ENCODE measurements at places on chromosomes 4 and X. TPM values are rescaled to one million over a fixed set of nuclear protein-coding genes. Genes with fewer than 3 reads are reported as not detected.
A peak's percentile ranks its signal among the peaks of the same experiment; 100 is the strongest.

GRCh38 chrX:71198066-71198465, 25.0 kb upstream of the GJB1 start:
- DNase-seq, result no peak

DNA sequence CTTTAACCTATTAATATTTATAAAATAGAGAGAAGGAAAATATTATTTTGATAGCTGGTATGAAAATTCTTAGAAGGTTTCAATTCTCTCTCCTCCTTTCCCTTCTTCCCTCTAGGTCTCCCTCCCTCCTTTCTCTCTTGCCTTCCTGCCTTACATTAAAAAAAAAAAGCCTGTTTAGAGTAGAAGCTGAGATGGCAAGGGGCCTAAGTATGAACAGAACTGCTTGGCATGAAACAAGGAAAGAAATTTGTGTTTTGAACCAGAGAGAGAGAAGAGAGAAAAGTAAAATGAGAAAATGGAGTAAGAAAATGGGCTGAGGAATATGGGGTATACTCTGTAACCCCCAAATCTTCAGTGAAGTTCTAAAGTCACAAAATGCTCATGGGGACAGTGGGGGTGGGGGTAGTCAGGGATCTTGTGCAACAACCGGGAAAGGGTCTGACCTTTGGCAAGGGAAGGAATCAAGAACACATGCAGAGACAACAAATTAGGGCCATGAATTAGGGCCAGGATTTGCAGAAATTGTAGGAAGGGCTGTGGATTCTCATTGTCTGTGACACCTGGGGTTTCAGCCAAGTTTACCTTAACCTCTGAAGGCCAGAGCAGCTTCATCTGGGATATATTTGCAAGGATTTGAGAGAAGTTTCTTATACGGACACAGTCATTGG, 30.6 kb downstream of the SUPT20HL2 start:
- DNase-seq, result no peak

DNA sequence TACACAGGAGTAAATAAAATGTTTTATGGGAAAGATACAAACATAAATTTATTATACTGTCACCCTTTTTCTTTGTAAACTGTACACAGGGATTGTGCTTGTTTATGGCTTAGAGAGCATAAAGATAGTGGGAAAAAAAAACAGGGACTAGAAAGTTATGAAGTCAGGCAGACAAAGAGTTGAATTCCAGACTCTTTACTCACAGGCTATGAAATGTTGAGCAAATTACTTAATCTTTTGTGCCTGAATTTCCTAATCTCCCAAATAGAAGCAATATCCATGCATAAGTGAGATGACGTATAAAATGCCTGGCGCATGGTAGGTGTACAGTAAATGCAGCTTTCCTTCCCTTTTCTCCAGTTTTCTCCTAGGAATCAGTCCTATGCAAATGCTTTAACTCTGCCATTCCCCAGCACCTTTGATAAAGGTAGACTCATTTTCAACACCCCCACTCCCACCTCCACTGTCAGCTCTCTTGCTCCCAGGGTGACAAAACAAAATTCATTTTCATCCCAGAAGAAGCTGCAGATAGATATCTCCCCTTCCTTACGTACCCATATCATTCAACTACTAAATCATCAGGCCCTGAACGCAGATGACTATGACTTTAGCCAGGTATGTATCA, 44.5 kb upstream of the BTC start:
- peak; percentile 89 for DNase-seq

DNA sequence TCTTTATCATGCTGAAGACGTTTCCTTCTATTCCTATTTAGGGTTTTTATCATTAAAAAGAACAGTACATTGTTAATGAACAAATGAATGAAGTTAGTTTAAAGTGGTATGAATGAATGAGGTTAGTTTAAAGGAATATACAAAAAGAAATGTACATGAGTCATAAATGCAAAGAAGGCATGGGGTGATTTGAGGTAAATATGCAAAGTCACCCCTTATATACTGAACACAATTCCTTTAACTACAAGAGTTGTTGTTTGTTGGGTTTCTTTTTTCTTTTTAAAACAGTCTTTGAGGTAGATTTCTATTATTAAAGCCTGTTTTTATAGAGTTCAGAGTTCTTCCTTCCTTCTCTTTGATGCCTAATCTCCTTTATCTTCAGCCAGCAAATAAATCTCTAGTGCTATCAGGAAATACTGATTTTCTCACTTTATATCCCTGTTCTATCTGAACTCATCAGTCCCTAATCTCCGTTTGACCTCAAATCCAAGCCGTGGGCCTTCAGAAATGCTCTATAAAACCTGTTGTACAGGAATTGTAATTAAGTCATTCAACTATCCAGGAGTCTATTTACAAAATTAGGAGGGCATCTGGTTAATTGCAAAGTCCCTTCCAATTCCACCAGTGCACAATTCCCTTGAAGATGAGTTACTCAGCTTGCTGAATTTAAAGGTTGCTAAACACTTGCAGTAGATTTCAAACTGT, 31.6 kb upstream of the ABCG2 start:
- DNase-seq, result peak; percentile 26

The FGA gene
- total RNA-seq, result not detected

The CLDN2 gene
- not detected for total RNA-seq

- peak; percentile 90 for DNase-seq
These were observed 11.4 kb upstream of the SLAIN2 start for GRCh38 chr4:48329976-48330375.

The FABP2 gene
- total RNA-seq, result not detected

GRCh38 chr4:142158980-142159379, 522.6 kb downstream of the IL15 start:
- DNase-seq, result no peak

DNA sequence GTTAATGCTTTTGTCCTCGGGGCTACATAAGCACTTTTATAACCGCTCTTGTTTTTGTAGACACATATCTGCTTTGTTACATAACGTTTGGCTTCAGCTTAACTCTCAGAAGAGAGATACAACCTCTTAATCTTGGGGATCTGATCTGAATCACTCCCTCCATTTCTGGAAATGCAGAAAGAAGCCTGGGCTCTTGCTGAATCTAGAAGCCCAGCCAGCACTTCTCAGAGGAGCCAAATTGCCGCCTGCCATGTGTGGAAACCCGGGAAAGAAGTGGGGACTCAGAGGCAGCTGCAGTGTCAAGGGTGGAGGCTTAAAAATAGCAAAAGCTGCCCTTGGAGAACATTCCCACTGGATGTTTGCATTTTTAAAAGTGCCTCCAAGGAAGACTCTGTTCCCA, 69.3 kb upstream of the LDB2 start:
- DNase-seq, result no peak

DNA sequence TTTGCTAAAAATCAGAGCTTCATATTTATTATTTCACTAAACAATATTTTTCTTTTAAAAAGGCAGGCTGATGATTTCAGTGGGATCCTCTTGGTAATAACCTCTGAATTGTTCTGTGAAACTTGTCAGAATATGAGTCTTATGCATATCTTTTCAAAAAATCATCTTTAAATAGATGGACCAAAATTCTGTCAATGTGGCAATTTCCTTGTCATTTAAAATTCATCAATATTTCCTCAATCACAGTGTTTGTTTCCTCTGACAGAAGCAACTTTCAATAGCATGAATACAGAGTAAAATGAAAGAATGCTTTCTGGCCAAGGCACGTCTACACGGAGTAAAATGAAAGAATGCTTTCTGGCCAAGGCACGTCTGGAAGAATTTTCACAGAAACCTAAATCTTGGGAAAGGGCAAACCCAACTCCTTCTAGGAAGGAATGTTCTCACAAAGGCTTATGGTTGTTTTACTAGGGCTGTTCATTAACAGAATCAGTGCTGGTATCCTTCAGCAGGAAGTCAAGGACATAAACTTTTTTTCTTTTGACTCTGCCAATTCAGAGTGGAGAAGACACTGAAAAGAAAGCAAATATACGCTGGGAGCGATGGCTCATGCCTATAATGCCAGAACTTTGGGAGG, 99.0 kb upstream of the GPR34 start:
- DNase-seq, result no peak

The CNGA1 gene
- 1.6 TPM for total RNA-seq

- DNase-seq, result no peak
These were observed 129.7 kb downstream of the RAPGEF2 start for GRCh38 chr4:159232465-159233106.

The GC gene
- total RNA-seq, result not detected

The FAAH2 gene
- total RNA-seq, result 6.3 TPM

- DNase-seq, result peak; percentile 21
These were observed 32.3 kb downstream of the HDAC8 start for GRCh38 chrX:72540318-72540717.

The HS3ST1 gene
- 1.8 TPM for total RNA-seq

DNA sequence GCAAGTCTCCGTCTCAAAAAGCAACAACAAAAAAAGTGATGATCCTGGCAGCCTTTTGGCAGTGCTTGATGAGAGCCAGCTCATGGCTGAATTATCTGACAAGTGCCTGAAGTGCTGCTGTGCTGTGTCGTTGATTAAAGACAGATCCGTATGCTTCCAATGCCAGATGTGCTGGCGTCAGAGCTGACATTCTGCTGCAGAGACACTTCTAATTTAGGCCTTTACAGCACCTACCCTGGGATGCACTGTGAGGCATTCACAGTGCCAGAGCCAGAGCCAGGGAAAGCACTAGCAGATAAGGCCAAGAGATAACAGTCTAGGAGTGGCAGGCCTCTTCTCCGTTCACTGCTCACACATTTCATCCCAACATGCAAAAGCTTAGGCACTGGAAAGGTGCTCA, 995.5 kb downstream of the RAB28 start:
- DNase-seq, result no peak

The FGF13 gene
- 1.2 TPM for total RNA-seq

GRCh38 chr4:72582853-72583252, 13.8 kb upstream of the ADAMTS3 start:
- DNase-seq, result no peak

The NUP62CL gene
- 3.9 TPM for total RNA-seq

GRCh38 chrX:45264865-45265264, 64.2 kb upstream of the DIPK2B start:
- no peak for DNase-seq

The NUDT11 gene
- 6.1 TPM for total RNA-seq

GRCh38 chr4:18754180-18754579, 732.6 kb upstream of the LCORL start:
- DNase-seq, result no peak

- DNase-seq, result no peak
These were observed 313.0 kb downstream of the ARHGAP10 start for GRCh38 chr4:148044912-148045352.

- DNase-seq, result no peak
These were observed 81.0 kb downstream of the PPEF2 start for GRCh38 chr4:75821216-75821615.

DNA sequence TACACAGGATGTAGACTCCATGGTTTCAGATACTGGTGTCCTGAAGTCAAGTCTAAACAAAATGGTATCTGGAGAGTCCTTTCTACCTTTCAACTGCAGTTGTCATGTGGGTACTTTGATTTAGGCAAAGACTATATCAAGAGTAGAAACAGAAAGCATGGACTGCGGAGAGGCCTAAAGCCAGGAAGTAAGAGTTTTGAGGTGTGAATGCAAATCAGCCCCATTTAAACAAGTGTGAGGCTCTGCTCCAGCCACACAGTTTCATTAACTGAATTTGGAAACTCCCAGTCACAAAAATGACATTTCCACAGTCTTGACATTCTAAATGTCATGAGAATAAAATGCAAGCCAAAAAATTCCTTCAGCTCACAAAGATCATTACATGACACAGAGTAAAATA, 87.2 kb upstream of the MCF2 start:
- no peak for DNase-seq

The C4orf36 gene
- 2.4 TPM for total RNA-seq

The SYNPO2 gene
- total RNA-seq, result 0.13 TPM

- no peak for DNase-seq
These were observed 87.6 kb downstream of the TMEM144 start for GRCh38 chr4:158297866-158298265.

GRCh38 chrX:103361798-103362197, 5.5 kb downstream of the TCEAL9 start:
- no peak for DNase-seq

DNA sequence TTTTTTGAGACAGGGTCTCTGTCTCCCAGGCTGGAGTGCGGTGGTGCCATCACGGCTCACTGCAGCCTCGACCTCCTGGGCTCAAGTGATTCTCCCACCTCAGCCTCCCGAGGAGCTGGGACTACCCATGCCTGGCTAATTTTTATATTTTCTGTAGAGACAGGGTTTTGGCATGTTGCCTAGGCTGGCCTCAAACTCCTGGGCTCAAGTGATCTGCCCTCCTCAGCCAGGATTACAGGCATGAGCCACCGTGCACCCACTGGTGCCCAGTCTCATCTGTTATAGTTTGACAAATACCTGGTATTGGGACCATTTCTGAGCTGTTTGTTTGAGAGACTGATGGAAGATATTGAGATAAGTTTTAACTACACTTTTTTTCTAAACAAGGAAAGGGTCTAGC, 57.5 kb upstream of the SMIM10 start:
- DNase-seq, result no peak

DNA sequence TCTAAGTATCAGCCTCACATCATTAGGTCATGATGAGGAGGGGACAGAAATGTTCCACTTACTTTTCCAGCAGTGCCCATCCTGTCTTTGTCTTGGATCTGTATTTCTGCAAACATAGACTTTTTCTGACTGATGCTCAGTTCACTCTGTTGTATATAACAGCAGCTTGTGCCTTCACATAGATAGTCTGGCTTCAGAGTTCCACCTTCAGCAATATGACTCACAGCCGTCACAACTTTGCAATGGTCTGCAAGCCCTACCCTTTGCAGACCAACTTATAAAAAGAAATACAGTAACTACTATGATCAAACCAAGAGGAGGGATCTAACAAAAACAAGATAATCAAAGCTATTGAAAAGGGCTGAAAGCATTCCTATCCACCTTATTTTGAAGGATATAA, at the start of gene ADH7:
TSS of gene ADH7 (minus strand) at position 189 of the 400 bp plus-strand sequence. CDS start at position 80, 109 bp downstream.
- DNase-seq, result peak; percentile 75

The ZNF732 gene
- total RNA-seq, result 0.77 TPM

DNA sequence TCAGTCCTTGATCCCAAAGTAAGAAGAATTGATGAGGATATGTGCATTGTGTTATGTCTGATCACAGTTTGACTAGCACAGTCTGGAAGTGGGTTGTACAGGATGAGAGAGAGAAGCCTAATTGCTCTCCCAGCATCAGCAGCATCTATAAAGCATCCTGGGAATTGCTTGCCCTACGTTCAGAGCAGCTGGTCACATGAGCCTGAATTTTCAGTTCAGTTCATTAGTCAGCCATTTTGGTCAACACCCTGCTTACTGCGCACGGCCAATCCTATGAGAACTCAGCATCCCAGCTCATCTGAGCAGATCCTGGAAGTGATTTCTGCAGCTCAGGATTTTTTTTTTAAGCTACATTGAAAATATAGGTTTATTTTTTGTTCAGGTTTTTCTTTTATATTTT, at the start of gene RUFY3:
TSS of gene RUFY3 (plus strand) at position 218 of the 400 bp plus-strand sequence. CDS start 610 bp downstream, outside the sequence.
- no peak for DNase-seq

Data from bronchial epithelial cell (primary cell).